NCI-H1930 (cell line): ENCODE measurements at places on chromosomes 12 and 14.

DNA sequence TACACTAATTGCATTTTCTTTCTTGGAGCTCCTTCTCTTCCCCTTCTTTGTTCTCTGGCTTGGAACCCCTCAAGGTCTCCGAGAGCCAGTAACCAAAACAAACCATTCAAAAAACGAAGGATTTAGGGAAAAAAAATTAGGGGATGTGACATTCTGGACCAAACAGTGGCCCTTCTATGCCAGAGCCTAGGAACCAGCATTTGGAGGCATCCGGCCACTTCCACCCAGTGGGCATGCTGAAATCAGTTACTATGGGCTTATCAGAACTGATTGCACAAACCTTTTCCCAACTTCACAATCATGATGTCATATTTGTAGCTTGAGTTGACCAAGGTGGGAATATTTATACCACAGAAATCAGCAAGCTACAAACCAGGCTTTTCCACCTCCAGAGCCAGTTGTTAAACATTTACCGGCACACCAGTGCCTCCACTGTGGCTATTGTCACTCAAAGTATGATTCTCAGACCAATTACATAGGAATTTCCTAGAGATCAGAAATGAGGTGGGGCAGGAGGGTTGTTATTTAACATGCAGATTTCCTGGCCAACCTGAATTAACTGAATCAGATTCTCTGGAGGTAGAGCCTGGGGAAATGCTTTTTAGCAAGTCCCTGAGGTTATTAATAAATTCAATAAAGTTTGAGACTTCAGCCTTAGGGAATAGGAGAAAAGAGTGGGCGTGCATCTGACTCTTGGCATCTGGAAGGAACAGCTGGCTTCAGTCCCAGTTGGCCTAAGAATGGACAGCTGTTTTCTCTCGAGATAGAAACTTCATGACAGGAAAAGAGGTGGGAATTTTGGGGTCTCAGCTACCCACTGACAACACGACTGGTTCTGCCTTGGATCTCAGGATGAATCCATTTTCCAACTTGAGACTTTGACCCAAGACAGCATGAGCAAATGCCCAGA is 273.9 kb downstream of the ZFP36L1 start:
- no peak for DNase-seq

GRCh38 chr14:104863131-104863862 is 1.8 kb upstream of the CEP170B start:
- no peak for DNase-seq

- DNase-seq, result peak; percentile 90
Observed at GRCh38 chr14:58805605-58806409, 168.0 kb downstream of the DACT1 start.

- DNase-seq, result no peak
Observed at GRCh38 chr14:54094765-54095164, 138.1 kb upstream of the BMP4 start.

GRCh38 chr12:124861898-124862676 is 1.6 kb downstream of the SCARB1 start:
- no peak for DNase-seq

DNA sequence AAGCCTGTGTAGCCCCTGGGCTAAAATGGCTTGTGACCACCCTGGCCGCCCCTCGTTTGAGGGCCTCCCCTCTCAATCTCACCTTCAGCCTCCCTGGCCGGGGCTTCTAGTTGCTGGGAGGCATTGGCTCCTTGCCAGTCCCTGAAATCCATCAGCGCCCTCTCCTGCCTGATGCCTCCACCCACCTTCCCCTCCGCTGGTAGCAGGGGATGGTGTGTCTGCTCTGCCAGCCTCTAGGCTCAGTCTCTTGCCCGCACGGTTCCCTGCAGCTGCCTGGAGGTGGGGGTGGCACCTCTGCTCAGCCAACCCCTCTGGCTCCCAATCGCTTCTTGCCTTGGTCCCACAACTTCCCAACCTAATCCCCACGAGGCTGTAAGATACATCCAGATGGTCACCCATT is 167.9 kb downstream of the PHETA1 start:
- no peak for DNase-seq

DNA sequence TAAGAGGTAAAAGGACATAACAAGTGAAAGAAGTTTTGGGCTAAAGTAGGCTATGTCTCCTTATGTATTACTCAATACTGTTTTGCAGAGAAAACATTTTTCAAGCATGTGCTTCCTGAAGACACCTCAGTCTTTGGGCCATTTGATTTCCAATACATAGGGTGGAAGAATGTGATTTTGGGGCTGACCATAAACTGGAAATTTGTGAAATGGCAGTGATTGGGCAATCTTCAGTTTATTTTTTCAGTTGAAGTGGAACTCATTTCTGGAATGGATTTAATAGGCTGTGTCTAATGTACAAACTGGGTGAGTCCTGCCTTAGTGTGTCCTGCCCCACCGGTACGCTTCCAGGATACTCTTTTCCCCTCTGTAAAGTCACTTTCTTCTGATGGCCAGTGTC is 2.8 kb upstream of the ACADS start:
- no peak for DNase-seq

GRCh38 chr14:81473456-81474147 is 60.1 kb downstream of the SEL1L start:
- no peak for DNase-seq

DNA sequence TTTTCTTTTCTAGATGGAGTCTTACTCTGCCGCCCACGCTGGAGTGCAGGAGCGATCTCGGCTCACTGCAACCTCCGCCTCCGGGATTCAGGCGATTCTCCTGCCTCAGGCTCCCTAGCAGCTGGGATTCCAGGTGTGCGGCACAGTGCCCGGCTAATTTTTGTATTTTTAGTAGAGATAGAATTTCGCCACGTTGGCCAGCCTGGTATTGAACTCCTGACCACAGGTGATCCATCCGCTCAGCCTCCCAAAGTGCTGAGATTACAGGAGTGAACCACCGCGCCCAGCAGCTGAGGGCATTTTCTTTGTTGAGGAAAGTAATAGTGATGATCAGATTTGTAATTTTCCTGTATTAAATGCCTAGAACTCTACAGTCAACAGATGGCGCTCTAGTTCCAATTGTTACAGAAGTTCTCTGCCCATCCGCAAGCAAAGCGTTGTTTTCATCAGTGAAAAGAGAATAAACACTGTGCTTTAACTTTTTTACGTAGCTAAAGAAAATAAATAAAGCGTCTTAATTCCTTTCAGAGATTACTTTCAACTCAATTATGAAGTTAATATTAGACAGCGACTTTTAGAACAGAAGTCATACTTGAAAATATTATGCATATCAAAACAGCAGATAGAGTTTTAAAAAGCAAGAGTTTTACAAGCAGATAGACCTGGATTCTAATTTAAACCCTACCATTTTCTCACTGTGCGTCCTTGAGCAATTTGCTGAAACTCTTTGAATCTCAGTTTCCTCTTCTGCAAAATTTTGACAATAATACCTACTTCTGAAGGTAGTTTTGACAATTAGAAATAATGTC is 335.1 kb downstream of the DUSP6 start:
- no peak for DNase-seq
